ENCODE measurements at places on chromosomes 16 and 17. TPM values are rescaled to one million over a fixed set of nuclear protein-coding genes. Genes with fewer than 3 reads are reported as not detected.

GRCh38 chr16:500709-501108 is 26.8 kb upstream of the CAPN15 start:
- DNase-seq, result no peak

Gene SP6
- not detected for total RNA-seq

DNA sequence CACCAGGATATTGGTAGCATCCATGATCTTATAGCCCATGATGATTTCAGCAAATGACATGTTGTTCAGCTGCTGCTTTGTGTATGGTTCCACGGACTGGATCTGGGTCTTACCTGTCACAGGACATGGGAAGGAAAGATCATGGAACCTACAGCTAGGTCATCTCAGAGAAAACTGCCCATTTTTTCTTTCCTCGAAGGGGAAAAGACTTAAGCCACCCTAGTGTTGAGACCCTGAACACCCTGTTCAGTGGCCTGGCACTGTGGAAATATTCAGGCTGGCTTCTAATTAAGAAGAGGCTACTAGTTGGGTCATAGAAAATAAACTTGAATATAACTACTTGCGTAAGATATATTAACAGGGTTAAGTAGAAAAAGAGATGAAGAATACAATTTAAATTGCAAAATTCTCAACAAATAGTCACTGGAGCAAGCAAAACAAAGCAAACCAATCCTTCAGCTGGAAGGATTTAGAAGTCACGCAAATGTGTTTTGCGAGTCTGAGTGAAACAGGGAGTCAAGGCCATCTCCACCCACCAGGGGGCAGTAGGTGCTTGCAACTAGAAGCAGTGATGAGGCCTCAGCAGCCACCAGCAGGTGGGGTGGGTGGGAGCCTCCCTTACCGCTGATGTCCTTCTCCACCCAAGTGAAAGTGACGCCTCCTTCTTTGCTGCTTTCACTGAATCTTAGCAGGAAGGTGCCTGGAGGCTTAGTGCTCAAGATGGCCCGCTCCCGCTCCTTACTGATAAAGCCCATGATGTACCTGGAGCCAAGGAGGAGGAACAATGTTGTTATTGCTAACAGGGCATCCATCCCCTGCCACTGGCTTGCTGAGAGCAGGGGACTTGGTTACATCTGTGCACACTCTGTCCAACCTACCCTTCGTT is 34.3 kb downstream of the STAT5A start:
- peak; percentile 97 for DNase-seq

DNA sequence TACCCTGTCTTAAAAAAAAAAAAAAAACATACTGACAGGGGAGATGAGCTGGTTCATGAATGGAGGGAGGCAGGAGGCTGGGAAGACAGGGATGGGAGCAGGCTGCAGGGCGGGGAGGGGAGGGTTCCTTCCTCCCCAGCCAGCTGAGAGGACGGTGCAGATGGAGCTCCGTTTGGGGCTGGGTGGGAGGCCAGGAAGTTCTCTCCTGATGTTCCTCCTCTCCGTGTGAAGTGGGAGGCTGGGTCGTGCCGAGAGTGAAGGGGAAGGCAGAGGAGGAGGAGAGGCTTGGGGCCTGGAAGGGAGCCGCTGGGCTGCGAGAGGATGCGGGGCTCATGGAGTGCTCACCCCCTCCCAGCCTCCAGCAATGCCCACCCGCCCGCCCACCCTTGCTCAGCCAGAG is 21.3 kb downstream of the SBK1 start:
- no peak for DNase-seq

DNA sequence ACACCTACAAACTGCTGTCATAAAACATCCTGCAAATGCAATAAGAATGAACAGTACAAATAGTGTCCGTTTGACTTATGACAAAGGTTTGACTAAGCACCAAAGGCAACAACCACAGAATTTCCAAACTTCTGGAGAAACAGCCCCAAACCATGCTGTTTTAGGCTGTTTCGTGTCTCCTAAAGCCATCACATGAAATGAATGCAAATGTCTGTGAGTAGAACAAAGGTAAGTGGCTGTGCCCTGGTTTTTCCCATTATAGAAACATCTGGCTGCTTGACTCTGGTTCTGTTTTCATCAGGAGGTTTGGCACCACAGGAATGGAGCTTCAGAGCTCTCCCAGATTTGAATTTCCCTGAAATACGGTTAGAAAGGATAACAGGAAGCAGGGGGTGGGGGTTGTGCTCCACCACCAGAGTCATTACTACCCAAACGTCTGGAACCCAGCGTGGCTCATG is 4.6 kb upstream of the EMP2 start:
- no peak for DNase-seq

DNA sequence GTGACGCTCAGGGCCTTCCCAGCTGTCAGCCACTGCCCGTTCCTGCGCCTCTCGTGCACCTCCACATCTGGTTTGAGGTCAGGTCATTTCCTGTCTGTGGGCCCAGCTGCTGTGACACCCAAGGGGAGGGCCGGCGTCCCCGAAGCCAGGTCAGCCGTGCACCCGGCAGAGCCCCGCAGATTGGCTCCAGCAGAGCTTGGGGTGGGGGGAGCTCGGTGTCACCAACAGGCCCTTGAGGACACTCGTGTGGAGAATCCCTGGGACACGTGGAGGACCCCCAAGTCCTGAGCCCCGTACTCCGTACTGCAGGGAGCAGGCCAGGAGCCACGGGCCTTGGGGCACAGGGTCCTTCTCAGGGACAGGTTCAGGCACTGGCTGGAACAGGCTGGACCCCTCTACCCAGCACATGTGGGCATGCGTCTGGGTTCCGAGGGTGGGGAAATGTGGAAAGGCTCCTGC is 4.8 kb downstream of the SPATA2L start:
- peak; percentile 36 for DNase-seq

- DNase-seq, result no peak
Measured at GRCh38 chr17:47741793-47742145, 8.7 kb downstream of the TBX21 start.

Gene TBC1D3H
- total RNA-seq, result not detected

GRCh38 chr16:30953511-30954124 is 3.9 kb upstream of the SETD1A start:
- DNase-seq, result peak; percentile 92

DNA sequence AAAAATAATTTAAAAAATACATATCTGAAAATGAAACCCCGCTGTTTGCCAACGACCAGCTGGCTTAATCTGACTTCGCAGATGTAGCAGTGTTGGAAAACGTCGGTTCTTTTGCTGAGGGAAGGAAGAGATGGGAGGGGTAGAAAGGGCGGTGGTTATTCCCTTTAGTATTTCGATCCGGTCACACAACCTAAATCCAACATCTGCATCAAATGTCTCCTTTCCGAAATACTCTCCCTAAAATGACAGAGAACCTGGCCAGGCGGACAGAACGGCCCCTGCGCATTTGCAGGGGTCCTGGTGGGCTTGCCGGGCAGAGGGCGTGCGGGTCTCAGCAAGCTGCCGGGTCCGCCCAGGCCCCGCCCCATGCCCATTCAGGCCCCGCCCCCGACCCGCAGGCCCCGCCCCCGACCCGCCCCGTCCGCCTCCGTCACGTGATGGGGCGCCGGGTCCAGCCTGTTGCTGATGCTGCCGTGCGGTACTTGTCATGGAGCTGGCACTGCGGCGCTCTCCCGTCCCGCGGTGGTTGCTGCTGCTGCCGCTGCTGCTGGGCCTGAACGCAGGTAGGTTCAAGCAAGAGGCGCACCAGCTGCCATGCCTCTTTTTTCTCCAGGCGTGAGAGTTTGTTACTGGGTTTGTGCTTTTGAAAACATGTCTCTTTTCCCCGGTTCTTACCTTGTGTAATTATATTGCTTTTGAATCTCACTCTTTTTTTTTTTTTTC is at the start of gene SCPEP1:
Gene SCPEP1 (plus strand): TSS at position 459 of the 723 bp plus-strand sequence. CDS start 29 bp downstream, at position 488.
- peak; percentile 93 for DNase-seq

DNA sequence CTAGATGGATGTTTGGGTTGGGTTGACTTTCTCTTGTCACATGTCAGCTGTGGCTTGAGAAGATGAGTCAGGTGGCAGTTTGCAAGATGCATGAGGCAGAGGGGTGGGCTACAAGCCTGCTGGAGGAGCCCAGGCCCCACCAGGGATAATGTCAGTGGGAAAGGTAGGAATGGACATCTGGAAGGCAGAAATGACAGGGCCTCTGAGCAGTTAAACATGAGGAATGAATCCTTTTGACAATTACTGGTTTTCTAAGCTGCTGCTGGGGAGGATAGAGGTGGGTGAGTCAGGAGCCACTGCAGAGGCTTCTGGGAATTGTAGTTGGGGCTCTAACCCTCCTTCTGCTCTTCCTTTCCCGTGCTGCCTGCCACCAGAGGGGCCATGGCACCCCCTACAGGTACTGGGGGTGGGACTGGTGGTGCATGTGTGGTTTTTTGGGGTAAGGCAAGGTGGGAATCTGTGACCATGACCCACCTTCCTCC is 15.7 kb downstream of the SLC52A1 start:
- no peak for DNase-seq

Gene TPSG1
- not detected for total RNA-seq

Gene ITGAX
- total RNA-seq, result 4.1 TPM

GRCh38 chr17:4395111-4395478 is 28.6 kb upstream of the UBE2G1 start:
- no peak for DNase-seq

DNA sequence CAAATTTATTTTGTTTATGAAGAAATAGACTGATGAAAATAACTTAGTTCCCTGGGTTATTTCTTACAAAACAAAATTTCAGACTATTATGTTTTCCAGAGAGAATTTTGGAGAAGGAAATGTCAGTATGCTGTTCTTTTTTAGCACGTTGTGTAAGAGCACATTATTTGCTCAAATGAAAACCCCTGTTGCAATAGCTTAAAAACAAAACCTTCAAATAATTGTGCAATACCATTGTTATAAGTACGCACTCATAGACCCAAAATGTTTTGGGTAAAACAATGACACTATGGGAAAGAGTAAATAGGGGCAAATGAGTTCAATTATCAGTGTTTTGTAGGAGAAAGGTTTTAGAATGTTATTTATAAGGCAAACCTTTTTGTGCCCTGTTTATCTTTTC is 18.2 kb downstream of the VMP1 start:
- DNase-seq, result no peak

Gene ST6GALNAC1
- total RNA-seq, result 94.2 TPM

DNA sequence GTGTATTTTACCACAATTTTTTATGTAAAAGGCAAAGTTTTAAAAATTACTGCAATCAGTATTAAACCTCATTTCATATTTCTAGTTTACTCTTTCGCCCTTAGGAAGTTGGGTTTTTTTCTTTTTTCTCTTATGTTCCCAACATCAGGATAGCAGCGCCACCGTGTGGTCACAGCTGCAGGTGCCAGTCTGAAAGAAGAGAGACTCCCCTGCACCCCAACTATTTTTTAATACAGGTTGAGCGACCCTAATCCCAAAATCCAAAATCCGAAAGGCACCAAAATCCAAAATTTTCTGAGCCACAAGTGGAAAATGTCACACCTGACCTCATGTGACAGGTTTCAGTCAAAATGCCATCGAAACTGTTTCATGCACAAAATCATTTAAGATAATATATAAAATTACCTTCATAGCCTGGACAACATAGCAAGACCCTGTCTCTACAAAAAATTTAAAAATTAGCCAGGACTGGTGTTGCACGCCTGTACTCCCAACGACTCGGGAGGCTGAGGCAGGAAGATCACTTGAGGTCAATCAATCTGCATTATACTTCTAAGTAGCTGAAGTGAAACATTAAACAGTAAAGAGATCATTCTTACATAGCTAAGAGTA is 21.8 kb upstream of the ASGR2 start:
- DNase-seq, result peak; percentile 86

DNA sequence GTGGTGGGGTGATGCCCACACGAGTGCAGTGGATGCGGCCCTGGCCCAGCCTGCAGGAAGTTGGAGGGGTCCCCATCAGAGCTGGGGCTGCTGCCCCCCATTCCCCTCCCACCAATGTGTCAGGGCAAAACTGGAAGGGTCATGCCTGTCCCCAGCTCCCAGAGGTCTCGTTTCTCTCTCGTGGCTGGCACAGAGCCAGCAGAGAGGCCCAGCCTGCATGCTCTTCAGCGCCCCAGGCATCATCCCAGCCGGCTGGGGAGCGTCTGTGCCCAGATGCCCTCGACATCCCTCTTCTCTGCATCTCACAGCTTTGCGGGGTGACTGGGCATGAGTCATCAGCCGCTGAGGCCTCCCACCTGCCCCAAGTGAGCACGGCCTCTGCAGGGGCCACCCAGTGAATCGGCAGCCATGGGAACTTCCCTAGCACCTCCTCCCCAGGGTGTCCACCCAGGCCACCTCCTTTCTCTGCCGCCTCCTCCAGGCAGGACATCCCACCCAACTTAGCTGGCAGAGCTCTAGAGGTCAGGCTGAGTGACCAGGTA is 9.8 kb upstream of the CSNK1D start:
- DNase-seq, result peak; percentile 55

GRCh38 chr16:12527071-12527470 is 276.6 kb downstream of the CPPED1 start:
- no peak for DNase-seq

Gene MT1F
- total RNA-seq, result not detected

Gene HIC1
- total RNA-seq, result 17.1 TPM

Gene CCL4
- total RNA-seq, result 10.7 TPM

- no peak for DNase-seq
Measured at GRCh38 chr17:31072186-31072585, 22.6 kb upstream of the NF1 start.

DNA sequence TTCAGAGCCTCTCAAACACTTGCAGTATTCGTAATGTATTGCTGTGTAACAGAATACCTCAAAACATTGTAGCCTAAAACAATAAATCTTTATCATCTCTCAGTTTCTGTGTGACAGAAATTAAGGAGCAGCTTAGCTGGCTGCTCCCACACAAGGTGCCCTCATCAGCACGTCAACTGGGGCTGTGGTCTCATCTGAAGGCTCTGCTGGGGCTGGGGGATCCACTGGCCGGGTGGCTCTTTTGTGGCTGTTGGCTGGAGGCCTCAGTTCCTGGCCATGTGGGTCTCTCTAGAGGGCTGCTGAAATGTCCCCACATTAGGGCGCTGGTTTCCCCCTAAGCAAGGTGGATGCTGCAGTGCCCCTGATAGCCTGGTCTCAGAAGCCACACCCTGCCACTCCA is 113.4 kb upstream of the CIBAR2 start:
- no peak for DNase-seq

- no peak for DNase-seq
Measured at GRCh38 chr16:85561248-85562092, 51.7 kb upstream of the GSE1 start.

DNA sequence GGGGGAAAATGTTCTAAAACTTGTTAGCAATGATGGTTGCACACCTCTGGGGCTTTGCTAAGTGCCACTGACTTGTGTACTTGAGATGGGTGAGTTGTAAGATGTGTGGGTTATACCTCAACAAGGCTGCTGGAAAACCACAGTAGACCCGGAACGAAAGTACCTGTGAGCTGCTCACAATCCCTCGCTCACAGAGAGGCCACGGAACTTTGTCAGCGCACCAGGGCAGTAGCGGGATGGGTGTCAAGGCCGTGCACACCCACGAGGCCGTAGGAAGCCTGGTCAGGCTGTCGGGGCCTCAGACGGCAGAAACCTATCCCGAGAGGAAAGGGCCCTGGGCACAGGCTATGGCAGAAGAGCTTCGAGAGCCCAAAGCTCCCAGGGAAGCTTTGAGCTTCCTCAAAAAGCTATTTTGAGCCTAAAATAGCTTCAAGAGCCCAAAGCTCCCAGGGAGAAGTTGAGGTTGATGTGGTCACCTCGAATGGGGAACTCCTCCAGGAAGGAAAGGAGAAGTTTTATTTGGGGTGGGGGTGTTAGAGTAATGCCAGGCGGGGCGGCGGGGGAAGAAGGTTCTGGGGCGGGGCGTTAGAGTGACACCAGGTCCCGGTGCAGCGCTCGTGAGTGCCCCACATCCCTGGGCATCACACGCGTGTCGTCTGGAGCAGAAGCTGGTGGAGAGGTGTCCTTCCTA is 19.0 kb downstream of the CBFA2T3 start:
- DNase-seq, result no peak

Measured in stomach (tissue), 19 donors.